ENCODE measurements at places on chromosomes 6 and 20.

DNA sequence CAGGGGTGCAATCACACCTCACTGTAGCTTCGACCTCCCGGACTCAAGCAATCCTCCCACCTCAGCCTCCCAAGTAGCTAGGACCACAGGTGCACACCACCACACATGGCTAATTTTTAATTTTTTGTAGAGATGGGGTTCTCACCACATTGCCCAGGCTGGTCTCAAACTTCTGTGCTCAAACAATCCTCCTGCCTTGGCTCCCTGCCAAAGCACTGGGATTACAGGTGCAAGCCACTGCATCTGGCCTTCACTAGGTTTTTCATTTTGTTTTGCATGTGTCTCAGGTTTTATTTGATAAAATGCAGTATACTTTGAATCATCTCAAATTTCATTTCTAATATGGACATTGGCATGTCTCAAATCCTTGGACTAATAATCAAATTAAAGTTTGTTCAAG, 98.7 kb downstream of the SLC16A10 start:
- DNase-seq = no peak

DNA sequence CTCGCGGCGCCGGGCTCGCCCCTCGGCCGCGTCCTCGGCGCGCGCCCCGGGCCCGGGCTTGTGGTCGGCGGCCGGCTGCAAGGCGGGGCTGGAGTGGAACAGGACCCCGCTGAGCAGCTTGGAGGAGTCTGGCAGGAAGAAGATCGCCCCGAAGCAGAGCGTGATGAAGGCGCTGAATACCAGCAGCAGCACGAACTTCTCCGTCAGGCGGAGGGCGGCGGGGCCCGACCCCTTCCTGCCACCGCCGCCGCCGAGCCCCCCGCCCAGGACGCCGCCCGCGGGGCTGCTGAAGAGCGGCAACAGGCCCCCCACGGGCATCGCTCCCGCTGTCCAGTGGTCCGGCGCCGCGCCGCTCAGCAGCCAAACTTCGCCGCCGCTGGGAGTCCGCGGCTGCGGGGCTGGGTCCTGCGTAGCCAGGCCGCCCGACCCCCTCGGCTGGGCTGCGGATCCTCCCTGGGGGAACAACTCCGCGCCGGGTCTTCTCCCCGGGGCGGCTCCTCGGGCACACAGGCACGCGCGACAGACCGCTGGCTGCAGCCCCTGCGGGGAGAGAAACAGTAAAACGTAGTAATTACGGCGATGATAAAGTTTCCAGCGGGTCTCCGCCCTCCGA, 707 bp downstream of the MAN1A1 start:
- DNase-seq = no peak

- DNase-seq = peak; percentile 78
These were observed at the start of gene ULBP2 for GRCh38 chr6:149941583-149942460. ULBP2 (plus strand) TSS chr6:149942014; CDS start chr6:149942073, 59 bp downstream.

GRCh38 chr6:42714098-42714761, 8.2 kb downstream of the PRPH2 start:
- DNase-seq = no peak

- no peak for DNase-seq
These were observed 376.9 kb downstream of the RNGTT start for GRCh38 chr6:88586371-88587149.
